ENCODE measurements at places on chromosomes 4 and X. TPM values are rescaled to one million over a fixed set of nuclear protein-coding genes. Genes with fewer than 3 reads are reported as not detected.

GRCh38 chr4:121950680-121951520 lies 960 bp downstream of the TRPC3 start:
- DNase-seq: peak; percentile 12
- H3K27me3 ChIP-seq: peaks cover 53% of the 10 kb centered on the region
- H3K4me1 ChIP-seq: peaks cover 9% of the 10 kb centered on the region
- no peak overlapping the region for H3K27ac ChIP-seq
- H3K4me3 ChIP-seq: peak overlapping the region; percentile 81
- H3K36me3 ChIP-seq: no peaks in the 10 kb centered on the region

Gene CDKL5
- 1.3 TPM for total RNA-seq

- no peak overlapping the region for H3K4me3 ChIP-seq
- no peak overlapping the region for H3K27ac ChIP-seq
- H3K27me3 ChIP-seq: no peaks in the 10 kb centered on the region
- no peak for DNase-seq
Measured at GRCh38 chrX:119406776-119407175, 7.6 kb downstream of the SLC25A43 start.

GRCh38 chr4:81921751-81922159 lies 450.0 kb upstream of the RASGEF1B start:
- no peak overlapping the region for H3K4me3 ChIP-seq
- H3K27ac ChIP-seq: no peak overlapping the region
- no peaks in the 10 kb centered on the region for H3K36me3 ChIP-seq
- H3K27me3 ChIP-seq: peaks cover 6% of the 10 kb centered on the region

Gene ARR3
- total RNA-seq: not detected

DNA sequence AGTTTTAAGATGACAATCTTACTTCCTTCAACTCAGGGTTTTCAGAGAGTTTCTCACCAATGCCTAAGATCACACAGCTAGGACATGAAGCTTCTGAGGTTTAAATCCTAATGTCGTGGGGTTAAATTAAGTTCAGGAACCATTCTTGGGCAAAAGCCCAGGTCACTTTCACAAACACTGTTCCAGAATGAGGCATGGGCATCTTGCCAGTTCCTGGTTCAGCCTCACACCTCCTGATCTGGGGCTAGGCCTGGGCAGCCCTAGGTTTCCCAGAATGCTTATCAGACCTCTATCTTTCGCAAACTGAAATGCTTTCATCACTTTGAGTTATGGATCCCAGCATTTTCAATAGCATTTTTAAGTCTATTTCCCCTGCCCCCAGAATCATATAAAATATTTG lies 224.8 kb upstream of the EDA2R start:
- H3K27me3 ChIP-seq: no peaks in the 10 kb centered on the region
- no peak overlapping the region for H3K4me3 ChIP-seq
- H3K27ac ChIP-seq: no peak overlapping the region
- no peaks in the 10 kb centered on the region for H3K4me1 ChIP-seq

DNA sequence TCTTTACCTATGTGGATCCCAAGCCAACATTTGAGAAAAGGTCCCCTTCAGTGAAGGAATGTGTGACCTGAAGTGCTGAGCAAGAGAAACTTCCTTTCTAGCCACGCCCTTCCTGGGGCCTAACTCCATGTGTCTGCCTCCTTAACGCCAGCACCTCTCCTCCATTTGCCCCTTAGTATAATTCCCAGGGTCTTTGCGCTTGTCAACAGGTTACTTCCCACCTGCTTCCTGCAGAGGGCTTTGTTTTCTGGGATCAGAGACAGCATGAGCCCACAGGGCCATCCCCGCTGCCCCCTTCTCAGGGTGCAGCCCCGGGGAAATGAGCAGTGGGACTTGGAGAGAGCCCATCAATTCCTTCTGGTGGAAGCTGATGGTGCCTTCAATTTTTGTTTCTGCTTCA lies 45.9 kb upstream of the DRD5 start:
- H3K27me3 ChIP-seq: peaks cover 3% of the 10 kb centered on the region
- H3K27ac ChIP-seq: no peak overlapping the region
- no peak overlapping the region for H3K4me3 ChIP-seq
- no peaks in the 10 kb centered on the region for H3K36me3 ChIP-seq
- DNase-seq: no peak

GRCh38 chr4:105895583-105896460 lies 551 bp downstream of the NPNT start:
- H3K36me3 ChIP-seq: no peaks in the 10 kb centered on the region
- H3K4me3 ChIP-seq: peak overlapping the region; percentile 44
- H3K4me1 ChIP-seq: peaks cover 3% of the 10 kb centered on the region
- peak; percentile 34 for DNase-seq
- H3K27ac ChIP-seq: no peak overlapping the region

DNA sequence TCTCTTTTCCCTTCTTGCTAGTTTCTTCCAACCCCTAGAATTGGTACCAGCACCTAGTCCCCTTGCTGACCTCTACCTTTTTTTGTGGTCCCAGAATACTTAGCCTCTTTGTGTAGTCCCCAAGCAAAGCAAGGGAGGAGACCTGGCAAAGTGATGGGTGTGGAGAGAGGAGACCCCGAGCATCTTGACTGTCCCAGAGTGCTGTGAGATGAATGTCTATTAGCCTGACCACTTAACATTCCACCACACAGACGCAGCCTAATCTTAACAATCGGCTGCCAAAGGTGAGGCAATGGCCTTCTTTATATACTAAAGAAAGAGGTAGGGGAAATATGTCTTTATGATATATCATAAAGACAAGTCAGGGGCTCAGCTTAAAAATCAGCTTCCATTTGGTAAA lies 55.9 kb downstream of the TRIM2 start:
- no peaks in the 10 kb centered on the region for H3K36me3 ChIP-seq
- H3K4me3 ChIP-seq: no peak overlapping the region
- H3K4me1 ChIP-seq: no peaks in the 10 kb centered on the region
- H3K27ac ChIP-seq: no peak overlapping the region
- no peak for DNase-seq

Gene TEX13C
- not detected for total RNA-seq

Gene PNMA5
- not detected for total RNA-seq

DNA sequence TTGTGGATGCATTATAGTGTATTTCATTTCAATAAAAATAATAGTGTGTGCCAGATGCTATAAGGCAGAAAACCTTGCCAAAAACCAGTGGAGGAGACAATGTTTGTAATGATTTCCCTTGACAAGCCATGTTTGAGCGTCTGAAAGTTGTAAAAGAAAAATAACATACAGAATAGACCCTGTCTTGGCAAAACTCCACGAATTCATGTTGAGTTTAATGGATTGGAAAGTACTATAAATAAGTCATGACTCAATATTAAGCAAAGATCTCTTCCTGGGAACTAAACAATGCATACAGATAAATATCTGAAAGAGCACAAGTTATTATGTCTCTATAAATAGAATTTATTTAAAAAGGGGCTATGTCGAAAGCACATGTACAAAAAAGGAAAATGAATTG lies 543.5 kb downstream of the GABRG1 start:
- no peaks in the 10 kb centered on the region for H3K4me1 ChIP-seq
- no peak overlapping the region for H3K27ac ChIP-seq
- no peaks in the 10 kb centered on the region for H3K36me3 ChIP-seq
- DNase-seq: no peak
- no peaks in the 10 kb centered on the region for H3K27me3 ChIP-seq
- no peak overlapping the region for H3K4me3 ChIP-seq

GRCh38 chr4:73776321-73776729 lies 36.0 kb downstream of the CXCL8 start:
- no peaks in the 10 kb centered on the region for H3K4me1 ChIP-seq
- peaks cover 11% of the 10 kb centered on the region for H3K27me3 ChIP-seq
- no peak overlapping the region for H3K27ac ChIP-seq
- H3K4me3 ChIP-seq: no peak overlapping the region

GRCh38 chr4:38015886-38016515 lies 55.8 kb downstream of the PTTG2 start:
- no peak for DNase-seq
- H3K4me1 ChIP-seq: peaks cover 10% of the 10 kb centered on the region
- peaks cover 21% of the 10 kb centered on the region for H3K36me3 ChIP-seq
- no peak overlapping the region for H3K27ac ChIP-seq
- no peaks in the 10 kb centered on the region for H3K27me3 ChIP-seq
- no peak overlapping the region for H3K4me3 ChIP-seq

DNA sequence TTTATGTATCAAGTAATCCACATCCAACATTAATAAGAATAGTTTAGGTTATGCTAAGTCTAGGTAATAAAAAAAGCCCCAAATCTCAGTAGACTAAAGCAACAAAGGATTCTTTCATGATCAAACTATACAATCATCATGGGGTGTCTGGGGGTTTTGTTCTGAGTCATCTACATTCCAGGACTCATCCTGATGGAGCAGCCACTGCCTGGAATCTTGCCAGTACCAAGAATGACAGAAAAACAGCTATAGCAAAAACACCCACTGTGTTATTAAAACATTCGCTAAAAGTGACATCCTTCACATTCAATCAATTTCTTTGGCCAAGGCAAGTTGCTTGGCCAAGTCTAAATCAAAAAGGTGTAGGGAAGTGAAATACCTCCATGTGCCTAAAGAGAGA lies 3.9 kb upstream of the ARHGEF38 start:
- H3K27me3 ChIP-seq: peaks cover 5% of the 10 kb centered on the region
- DNase-seq: no peak
- no peaks in the 10 kb centered on the region for H3K4me1 ChIP-seq

GRCh38 chr4:162847945-162848549 lies 318.6 kb downstream of the NAF1 start:
- H3K4me3 ChIP-seq: no peak overlapping the region
- H3K27ac ChIP-seq: no peak overlapping the region
- H3K27me3 ChIP-seq: no peaks in the 10 kb centered on the region
- H3K36me3 ChIP-seq: no peaks in the 10 kb centered on the region
- no peaks in the 10 kb centered on the region for H3K4me1 ChIP-seq
- no peak for DNase-seq
